ENCODE measurements at places on chromosomes 6 and 20.
A peak's percentile ranks its signal among the peaks of the same experiment; 100 is the strongest.

- H3K27me3 ChIP-seq, result no peaks in the 10 kb centered on the region
- H3K36me3 ChIP-seq, result no peaks in the 10 kb centered on the region
- no peak overlapping the region for H3K27ac ChIP-seq
- no peak for DNase-seq
Observed at GRCh38 chr20:32970115-32970972, 33.9 kb downstream of the SUN5 start.

DNA sequence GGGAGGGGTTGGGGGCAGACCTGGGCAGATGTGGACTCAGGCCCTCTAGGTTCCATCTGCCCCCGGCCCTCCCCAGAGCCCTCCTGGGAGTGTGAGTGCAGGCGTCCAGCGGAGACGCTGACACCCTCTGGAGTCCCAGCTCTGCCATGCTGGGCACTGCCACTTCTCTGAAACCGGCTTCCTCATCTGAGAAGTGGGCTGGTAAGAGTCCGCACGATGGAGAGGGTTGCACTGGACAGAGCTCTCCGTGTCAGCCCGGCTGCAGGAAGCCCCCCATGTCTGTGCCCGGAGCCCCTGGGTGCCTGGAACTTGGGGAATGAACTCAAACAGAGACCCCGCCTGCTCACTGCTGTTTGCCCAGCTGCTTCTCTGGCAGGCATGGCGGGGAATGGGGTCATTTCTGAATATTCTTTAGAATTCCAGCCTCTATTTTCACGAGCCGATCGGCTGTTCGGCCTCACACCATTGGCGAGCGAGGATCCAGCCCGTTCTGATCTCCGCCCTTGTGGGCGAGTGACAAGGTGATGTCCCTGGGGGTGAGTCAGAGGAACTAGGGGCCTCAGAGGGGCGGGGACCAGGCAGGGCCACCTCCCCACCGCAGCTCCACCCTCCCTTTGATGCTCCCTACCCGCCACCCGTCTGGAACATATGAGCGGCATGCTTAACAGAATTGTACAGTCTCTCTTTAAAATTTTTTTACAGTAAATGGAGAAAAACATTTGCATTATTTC lies 47.8 kb upstream of the GATA5 start:
- DNase-seq, result peak; percentile 87
- H3K36me3 ChIP-seq, result no peaks in the 10 kb centered on the region
- H3K27ac ChIP-seq, result peak overlapping the region; percentile 85
- H3K27me3 ChIP-seq, result peaks cover 13% of the 10 kb centered on the region
- H3K4me1 ChIP-seq, result peaks cover 28% of the 10 kb centered on the region

DNA sequence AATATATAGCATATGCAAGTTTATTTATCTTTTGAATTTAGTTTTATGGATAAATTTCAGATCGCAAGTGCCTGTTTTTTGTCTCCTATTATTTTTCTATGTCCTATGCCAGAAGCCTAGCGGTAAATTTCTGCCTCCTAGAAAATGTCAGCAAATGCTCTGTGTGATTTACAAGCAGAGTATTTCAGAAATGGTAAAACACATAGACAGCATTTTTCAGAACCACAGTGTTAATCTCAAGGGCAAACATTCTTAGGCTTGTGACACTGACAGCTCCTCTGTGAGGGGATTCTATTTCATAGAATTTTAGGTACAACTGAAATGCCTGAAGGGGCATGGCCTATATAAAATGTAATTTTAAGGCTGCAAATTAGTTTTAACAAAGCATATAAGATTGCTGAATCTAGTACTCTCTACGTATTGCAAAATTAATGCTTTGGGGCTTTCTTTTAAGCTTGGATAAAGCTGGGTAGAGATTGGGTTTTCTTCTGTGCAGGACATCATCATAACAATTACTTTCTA lies 89.9 kb upstream of the PTCHD4 start:
- H3K27ac ChIP-seq, result no peak overlapping the region
- DNase-seq, result no peak
- no peaks in the 10 kb centered on the region for H3K4me1 ChIP-seq
- H3K36me3 ChIP-seq, result no peaks in the 10 kb centered on the region
- no peak overlapping the region for H3K4me3 ChIP-seq
- no peaks in the 10 kb centered on the region for H3K27me3 ChIP-seq

GRCh38 chr6:43298565-43299337 lies 691 bp downstream of the SLC22A7 start:
- H3K36me3 ChIP-seq, result no peaks in the 10 kb centered on the region
- H3K4me3 ChIP-seq, result no peak overlapping the region
- DNase-seq, result no peak
- H3K27me3 ChIP-seq, result peaks cover 2% of the 10 kb centered on the region
- no peaks in the 10 kb centered on the region for H3K4me1 ChIP-seq

GRCh38 chr20:1086277-1087213 lies 31.9 kb upstream of the PSMF1 start:
- peaks cover 11% of the 10 kb centered on the region for H3K36me3 ChIP-seq
- peaks cover 16% of the 10 kb centered on the region for H3K4me1 ChIP-seq
- no peak overlapping the region for H3K27ac ChIP-seq
- DNase-seq, result no peak
- H3K4me3 ChIP-seq, result no peak overlapping the region
- H3K27me3 ChIP-seq, result no peaks in the 10 kb centered on the region

DNA sequence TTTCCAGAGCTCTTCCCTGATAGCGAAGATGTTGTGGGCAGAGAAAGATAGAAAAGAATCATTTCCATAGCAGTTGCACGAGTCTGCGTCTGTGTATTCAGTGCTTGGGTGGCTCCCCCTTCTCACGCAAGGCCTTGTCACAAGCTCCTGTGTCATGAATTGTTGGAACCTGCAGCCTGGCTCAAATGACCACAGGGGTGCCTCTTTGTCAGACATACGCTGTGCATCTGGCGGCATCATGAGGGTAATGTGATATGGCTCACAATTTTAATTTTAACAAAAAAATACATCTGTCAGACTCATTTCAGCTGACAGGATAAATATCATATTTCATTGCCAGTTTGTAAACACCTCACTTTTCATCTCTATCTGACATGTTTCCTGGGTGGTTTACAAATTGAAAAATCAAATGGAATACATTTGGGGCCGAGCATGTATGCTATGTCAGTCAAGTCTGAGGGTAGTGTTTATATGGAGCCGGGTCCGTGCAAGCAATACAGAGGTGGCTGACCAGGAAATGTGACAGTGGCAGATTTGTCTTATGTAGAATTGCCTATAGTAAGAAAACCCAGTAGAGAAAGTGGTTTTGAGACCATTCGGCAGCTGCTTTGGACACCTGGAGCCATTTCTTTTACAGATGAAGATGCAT lies 90.9 kb downstream of the CAP2 start:
- peaks cover 9% of the 10 kb centered on the region for H3K27me3 ChIP-seq
- no peaks in the 10 kb centered on the region for H3K36me3 ChIP-seq
- no peak for DNase-seq
- H3K4me3 ChIP-seq, result no peak overlapping the region
- H3K27ac ChIP-seq, result no peak overlapping the region

- no peak overlapping the region for H3K27ac ChIP-seq
- DNase-seq, result no peak
- H3K4me3 ChIP-seq, result no peak overlapping the region
- H3K4me1 ChIP-seq, result no peaks in the 10 kb centered on the region
Observed at GRCh38 chr6:129842881-129843409, 18.2 kb downstream of the TMEM244 start.

GRCh38 chr6:18961566-18961965 lies 574.4 kb downstream of the RNF144B start:
- H3K27me3 ChIP-seq, result no peaks in the 10 kb centered on the region
- H3K4me1 ChIP-seq, result no peaks in the 10 kb centered on the region
- no peak overlapping the region for H3K27ac ChIP-seq
- no peaks in the 10 kb centered on the region for H3K36me3 ChIP-seq

DNA sequence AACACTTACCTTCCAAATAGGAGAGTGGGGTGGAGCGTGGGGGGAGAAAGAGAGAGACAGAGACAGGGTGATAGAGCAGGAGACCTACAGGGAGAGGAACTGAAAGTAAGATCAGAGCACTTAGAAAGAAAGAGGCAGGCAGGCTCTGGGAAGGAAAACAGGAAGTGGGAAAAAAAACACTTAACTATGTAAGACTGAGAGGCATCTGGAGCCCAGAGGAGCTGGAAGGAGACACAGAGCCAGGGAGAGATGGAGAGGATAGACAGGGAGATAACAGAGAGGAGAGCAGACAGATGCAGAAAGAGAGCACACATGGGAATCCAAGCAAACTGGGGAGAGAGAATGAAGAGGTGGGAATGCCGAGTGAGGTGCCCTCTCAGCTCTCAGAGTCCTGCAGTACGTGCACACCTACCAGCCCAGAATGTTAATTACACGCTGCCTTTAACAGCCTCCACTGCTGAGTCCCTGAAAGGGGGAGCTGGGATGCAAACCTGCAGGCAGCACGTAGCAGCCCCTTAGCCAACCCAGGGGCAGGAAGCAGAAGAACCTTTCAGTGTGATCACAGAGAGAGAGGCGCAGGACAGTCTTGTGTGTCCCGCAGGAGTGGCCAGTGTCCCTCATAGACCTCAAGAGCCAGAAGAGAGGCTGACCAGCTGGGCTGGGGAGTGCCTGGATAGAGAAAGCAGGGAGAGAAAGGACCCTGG lies 132.7 kb upstream of the LRFN2 start:
- peaks cover 3% of the 10 kb centered on the region for H3K27me3 ChIP-seq
- peak overlapping the region; percentile 13 for H3K27ac ChIP-seq
- H3K4me1 ChIP-seq, result peaks cover 12% of the 10 kb centered on the region
- no peak for DNase-seq
- H3K4me3 ChIP-seq, result peak overlapping the region; percentile 8

GRCh38 chr6:157585274-157586087 lies 204.5 kb downstream of the ZDHHC14 start:
- peaks cover 17% of the 10 kb centered on the region for H3K36me3 ChIP-seq
- DNase-seq, result no peak
- no peak overlapping the region for H3K27ac ChIP-seq
- peaks cover 2% of the 10 kb centered on the region for H3K4me1 ChIP-seq
- no peak overlapping the region for H3K4me3 ChIP-seq
- H3K27me3 ChIP-seq, result no peaks in the 10 kb centered on the region

- no peak for DNase-seq
- no peaks in the 10 kb centered on the region for H3K27me3 ChIP-seq
- peaks cover under 1% of the 10 kb centered on the region for H3K36me3 ChIP-seq
- H3K4me1 ChIP-seq, result no peaks in the 10 kb centered on the region
- no peak overlapping the region for H3K27ac ChIP-seq
Observed at GRCh38 chr20:35517125-35517524, 12.3 kb downstream of the C20orf173 start.

GRCh38 chr6:64736421-64736950 lies 970.5 kb downstream of the EYS start:
- no peaks in the 10 kb centered on the region for H3K36me3 ChIP-seq
- no peak overlapping the region for H3K27ac ChIP-seq
- H3K4me3 ChIP-seq, result no peak overlapping the region
- DNase-seq, result no peak
- no peaks in the 10 kb centered on the region for H3K4me1 ChIP-seq

DNA sequence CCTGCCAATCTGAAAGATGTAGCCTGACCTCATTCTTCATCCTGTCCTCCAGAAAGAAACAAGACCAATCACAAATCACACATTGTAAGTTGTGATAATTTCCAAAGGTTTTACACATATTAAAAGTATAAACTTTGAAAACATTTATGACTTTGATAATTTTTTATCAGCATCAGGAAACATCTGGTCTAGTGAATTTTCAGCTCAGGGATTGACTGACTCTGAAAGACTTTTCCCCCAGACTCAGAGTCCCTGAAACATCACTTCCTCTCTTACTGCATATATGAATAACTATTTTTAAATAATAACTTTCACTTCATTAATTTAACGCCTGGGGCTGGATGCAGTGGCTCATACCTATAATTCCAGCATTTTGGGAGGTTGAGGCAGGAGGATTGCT lies 48.5 kb upstream of the SSTR4 start:
- H3K36me3 ChIP-seq, result no peaks in the 10 kb centered on the region
- peaks cover 4% of the 10 kb centered on the region for H3K27me3 ChIP-seq
- H3K4me1 ChIP-seq, result no peaks in the 10 kb centered on the region
- H3K4me3 ChIP-seq, result no peak overlapping the region
- H3K27ac ChIP-seq, result no peak overlapping the region

DNA sequence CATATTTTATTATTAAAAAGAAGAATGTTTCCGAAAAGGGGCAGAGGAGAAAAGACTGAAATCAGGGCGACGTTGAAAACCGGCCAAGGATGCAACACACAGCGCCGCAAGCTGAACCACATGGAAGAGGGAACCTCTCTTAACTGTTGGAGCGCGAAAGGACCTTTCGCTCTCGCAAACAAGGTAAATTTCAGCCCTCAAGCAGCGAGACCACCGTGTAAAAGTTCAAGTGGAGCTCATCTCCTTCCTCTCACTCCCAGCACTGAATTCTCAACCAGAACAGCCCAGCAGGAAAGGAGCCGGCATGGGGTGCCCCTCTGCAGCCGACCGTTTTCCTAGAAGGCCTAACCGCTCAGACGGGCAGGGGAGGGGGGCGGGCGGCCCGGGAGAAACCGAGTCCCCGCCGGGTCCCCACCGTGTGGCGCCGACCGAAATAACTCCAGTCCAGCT lies 621 bp downstream of the GPR63 start:
- H3K36me3 ChIP-seq, result no peaks in the 10 kb centered on the region
- H3K4me1 ChIP-seq, result peaks cover 14% of the 10 kb centered on the region
- peaks cover 44% of the 10 kb centered on the region for H3K27me3 ChIP-seq
- peak overlapping the region; percentile 85 for H3K4me3 ChIP-seq

GRCh38 chr6:47701363-47701762 lies 3.0 kb downstream of the ADGRF4 start:
- DNase-seq, result no peak
- no peaks in the 10 kb centered on the region for H3K27me3 ChIP-seq
- H3K4me1 ChIP-seq, result no peaks in the 10 kb centered on the region

DNA sequence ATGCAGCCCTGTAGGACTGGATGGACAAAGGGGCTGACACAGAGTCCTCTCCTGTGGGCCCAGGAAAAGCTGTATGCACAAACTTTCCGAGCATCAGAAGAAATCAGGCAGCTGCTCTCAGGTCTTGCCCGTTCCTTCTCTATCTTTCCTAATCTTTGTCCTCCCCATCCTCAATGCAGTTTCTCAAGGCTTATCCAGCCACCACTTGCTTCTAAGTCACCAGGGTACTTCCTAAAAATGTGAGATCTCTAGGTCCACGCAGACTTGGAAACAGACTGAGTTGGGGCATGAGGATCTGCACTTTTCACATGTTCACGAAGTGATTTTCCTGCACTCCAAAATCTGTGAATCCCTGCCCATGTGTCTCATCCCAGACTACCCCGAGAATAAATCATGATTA lies 394.5 kb upstream of the SLC35B3 start:
- no peaks in the 10 kb centered on the region for H3K36me3 ChIP-seq
- DNase-seq, result no peak
- H3K4me3 ChIP-seq, result no peak overlapping the region
- H3K4me1 ChIP-seq, result no peaks in the 10 kb centered on the region
- H3K27me3 ChIP-seq, result no peaks in the 10 kb centered on the region

- H3K4me3 ChIP-seq, result peak overlapping the region; percentile 98
- H3K27me3 ChIP-seq, result no peaks in the 10 kb centered on the region
- H3K27ac ChIP-seq, result peak overlapping the region; percentile 95
- no peak for DNase-seq
Observed at GRCh38 chr6:78868116-78868515, 765 bp downstream of the IRAK1BP1 start.

DNA sequence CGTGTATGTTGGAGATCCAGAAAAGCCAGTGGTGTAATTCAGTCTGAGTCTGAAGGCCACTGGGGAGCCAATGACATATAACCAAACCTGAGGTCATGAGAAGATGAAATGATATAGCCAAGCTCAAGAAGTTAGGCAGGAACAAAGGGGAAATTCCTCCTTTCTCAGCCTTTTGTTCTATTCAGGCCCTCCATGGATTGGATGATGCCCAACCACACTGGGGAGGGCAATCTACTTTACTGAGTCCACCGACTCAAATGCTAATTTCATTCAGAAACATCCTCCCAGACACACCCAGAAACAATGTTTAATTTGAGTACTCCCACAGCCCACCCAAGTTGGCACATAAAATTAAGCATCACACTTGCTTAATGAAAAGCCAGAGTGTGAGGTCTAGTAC lies 183.6 kb downstream of the GJA1 start:
- no peak overlapping the region for H3K27ac ChIP-seq
- H3K27me3 ChIP-seq, result no peaks in the 10 kb centered on the region
- no peaks in the 10 kb centered on the region for H3K4me1 ChIP-seq
- H3K4me3 ChIP-seq, result no peak overlapping the region

All from activated naive CD8-positive, alpha-beta T cell treated with anti-CD3 and anti-CD28 coated beads, Interleukin-2, amount 50 U/mL, for 24 hours (primary cell).